Stimulated activated CD4-positive, alpha-beta T cell treated with anti-CD3 and anti-CD28 coated beads, Interleukin-1b, Interleukin-23, amount 100 ng/mL, for 1 hour (primary cell): ENCODE measurements at places on chromosomes 7 and 10.

DNA sequence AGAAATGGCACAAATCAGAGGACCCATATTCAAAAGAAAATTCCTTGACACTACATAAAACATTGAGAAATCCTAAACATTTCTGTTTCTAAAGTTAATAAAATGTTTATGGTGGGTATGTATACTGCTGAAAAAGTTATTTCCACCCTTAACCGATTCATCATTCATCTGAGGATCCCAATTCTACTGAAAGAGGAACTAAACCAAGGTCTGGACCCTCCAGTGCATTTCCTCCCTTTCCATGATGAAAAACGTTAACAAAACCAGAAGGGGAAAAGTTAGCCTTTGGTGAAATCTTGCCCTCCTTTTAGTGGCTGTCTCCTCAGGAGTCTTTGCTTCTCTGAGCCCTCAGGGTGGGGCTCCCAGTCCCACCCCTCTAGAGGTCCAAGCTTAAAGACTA is 144.5 kb upstream of the ASAH2 start:
- no peak for DNase-seq

DNA sequence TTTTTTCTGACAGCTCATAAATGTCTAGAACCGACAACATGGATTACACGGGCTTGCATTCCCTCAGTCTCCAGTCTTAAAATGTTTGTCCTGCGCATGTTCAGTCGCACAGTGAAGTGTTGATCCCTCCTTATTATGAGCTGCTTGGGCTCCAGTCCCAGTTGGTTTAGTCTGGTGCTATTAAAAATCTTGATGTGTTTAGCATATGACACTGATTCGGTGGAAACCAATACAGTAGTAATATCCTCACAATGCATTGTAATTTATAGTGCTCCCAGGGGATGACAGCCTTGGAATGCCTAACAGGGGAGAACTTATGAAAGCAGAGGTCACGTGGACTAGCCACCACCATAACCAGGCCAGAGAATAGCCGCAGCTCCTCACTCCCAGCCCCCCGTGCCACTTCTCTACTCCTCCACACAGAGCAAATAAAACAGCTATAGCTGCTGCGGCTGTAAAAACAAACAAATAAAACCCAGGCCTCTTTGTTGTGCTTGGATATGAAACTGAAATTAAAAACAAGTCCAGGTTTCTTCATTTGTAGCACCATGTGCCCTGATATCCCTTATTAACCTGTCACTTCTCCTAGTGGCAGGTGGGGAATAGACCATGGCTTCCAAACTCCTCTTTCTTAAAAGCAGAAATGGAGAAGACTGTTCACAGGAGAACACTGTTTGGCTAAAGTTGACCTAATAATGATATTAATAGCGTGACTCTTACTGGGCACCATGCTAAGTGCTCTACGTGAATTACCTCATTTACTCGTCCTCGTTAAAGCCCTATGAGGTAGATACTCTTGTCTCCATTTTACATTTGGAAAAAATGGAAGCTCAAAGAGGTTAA is 7.7 kb downstream of the DPCD start:
- no peak for DNase-seq

DNA sequence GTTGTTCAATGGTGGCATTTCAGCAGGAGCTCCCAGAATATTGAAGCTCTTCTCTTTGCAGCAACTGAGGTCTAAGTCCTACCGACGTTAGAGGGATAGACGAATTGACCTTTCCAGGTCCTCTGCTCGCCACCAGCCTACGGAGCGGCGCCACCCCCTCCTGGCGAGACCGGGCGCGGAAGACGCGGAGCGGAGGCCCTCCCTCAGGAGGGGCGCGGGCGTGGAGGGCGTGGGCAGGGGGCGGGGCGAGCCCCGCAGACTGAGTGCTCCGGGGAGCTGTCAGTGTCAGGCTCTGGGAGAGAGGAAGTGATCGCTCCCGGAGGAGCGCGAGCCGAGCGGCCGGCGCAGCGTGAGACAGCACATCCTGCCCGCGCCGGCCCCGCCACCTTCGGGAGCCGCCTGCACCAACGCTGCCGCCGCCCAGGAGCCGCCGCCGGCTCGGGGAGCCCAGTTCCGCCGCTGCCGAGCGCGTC is at the start of gene DYNC1I1:
Gene DYNC1I1 (plus strand): TSS at position 257 of the 473 bp plus-strand sequence. CDS start 32,176 bp downstream, outside the sequence.
- no peak for DNase-seq

GRCh38 chr10:33819206-33819605 is 484.7 kb upstream of the NRP1 start:
- DNase-seq: no peak

DNA sequence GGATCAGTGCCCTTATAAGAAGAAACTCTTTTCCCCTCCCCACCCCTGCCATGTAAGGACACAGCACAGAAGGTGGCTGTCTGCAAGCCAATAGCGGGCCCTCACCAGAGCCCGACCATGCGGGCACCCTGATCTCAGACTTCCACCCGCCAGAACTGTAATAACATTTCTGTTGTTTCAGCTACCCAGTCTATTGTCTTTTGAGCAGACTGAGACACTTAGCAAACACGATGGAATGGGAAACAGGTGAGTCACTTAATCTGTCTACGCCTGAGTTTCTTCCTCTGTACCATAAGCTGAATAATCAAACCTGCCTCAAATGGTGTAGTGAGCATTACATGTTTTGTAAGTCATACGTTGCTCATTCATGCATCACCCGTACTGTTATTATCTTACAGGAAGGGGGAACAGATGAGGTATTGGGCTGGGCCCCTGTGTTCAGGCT is 58.2 kb downstream of the STRA8 start:
- DNase-seq: no peak

DNA sequence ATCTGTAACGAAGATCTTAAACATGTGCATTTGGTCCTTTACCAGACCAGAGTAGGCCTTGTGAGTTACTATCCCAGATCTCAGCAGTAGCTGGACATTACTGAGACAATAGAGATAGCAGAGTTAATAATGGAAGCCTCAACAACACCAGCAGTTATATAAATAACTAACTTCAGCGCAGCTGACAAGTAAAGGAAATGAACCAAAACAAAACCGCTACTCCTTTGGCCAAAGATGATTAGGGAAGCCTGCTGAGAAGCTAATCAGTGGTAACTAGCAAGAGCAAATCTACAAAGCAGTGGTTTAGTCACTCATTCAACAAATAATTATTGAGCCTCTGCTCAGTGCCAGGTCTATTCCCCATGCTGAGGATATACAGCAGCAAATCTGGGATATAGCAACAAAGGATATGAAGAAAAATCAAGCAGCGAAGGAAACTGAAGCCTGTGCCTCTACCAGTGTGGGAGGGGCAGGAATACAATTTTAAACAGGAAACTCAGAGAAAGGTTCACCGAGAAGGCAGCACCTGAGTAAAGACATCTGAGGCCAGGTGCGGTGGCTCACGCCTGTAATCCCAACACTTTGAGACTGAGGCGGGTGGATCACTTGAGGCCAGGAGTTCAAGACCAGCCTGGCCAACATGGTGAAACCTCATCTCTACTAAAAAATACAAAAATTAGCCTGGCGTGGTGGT is 103.6 kb downstream of the ELMO1 start:
- no peak for DNase-seq

DNA sequence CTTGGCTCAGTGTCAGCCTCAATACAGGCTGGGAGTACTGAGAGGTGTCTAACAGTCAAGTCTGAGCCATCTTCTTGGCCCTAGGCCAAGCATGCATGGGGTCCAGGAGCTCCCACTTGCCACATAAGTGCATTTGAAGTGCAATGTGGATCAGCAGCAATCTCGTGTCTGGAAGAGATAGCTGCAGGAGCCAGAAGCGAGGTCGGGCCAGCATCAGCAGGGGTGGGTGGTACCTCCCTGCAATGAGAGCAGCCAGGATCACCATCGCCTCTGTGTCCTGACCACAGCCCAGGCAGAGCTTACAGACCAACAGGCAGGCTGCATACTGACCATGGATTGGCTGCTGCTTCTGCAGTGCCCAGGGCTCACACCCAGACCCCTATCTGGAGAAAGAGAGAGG is 83.0 kb upstream of the CXCL12 start:
- DNase-seq: no peak

- no peak for DNase-seq
These were observed 42.2 kb upstream of the MTPAP start for GRCh38 chr10:30391266-30391665.

- no peak for DNase-seq
These were observed 28.4 kb downstream of the PCDH15 start for GRCh38 chr10:54772468-54773122.

DNA sequence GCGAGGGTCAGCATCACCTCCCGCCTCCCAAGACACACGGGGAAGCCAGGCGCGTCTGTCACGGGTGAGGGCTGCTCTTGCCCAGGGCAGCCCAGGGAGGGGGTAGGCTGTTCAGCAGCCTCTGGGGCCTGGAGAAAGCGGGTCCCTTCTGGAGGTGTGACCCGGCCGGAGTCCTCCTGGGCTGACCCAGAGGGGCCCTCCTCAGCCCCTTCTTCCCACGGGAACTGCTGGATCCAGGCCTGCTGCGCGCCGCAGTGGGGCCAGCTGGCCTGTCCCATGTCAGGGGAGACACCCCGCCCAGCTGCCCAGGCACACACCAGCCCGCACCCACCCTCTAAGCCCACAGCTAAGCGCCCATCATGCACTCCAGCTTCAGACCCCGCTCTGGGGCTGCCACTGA is 41.8 kb downstream of the INSIG1 start:
- DNase-seq: no peak

DNA sequence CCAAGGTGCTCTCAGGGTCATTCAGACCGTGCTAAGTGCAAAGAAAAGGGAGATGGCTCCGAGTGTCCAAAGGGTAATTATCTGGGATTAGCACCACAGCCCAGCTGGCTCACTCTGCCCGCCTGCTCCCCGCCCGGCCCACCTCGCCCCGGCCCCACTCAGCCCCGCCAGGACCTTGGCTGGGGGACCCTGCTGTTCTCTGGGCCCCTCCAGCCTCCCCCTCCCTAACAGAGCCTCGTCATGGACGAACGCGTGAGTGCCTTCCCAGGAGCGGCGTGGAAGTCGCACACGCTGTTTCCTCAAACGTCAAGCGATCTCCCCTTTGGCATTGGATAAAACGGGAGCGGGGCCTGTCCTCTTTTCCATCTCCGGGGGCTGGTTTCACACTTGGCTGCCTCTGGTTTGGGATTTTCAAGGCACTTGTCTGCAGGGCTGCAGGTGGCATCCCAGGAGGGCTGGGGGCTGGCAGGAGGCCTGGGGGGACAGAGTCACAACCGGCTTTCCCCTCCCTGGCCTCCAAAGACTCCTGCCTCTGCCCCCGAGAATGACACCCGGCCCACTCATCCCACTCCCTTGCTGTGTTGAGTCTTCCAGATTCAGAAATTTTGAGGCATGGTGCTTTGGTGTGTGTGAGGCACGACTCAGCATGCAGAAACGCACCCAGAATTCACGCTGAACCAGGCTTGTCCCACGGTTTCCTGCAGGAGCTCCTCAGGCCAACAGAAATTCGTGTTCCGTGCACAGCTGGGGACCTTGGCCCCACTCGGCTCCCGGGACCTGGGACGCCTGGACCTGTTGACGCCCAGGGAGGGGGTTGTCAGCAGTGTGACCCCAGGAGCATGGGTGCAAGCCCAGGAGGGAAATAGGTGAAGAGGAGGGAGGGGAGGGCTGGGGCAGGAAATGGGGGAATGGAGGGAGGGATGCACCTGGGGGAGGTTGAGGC is 110.0 kb downstream of the PDGFA start:
- no peak for DNase-seq

- no peak for DNase-seq
These were observed 501.6 kb downstream of the GRID1 start for GRCh38 chr10:85864868-85865526.

- no peak for DNase-seq
These were observed 83.3 kb downstream of the ELMO1 start for GRCh38 chr7:37365405-37365804.

DNA sequence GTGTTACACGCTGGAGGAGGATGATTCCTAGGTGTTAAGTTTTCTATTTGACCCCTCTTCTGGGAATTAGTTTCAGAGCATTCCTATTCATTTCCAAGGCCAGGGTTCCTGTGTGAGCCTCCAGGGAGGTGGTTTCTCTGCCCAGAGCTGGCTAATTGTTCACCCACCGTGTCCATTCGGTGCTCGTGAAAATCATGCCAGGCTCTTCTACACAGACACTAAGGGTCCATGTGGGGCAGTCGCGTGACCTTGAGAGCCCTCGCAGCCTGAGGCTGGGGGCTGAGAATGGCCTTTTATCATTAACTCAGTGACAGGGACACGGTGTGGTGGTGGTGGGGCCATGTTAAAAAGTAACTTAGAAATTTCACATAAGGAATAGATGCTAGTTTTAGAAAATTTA is 83.7 kb downstream of the EMX2 start:
- no peak for DNase-seq

DNA sequence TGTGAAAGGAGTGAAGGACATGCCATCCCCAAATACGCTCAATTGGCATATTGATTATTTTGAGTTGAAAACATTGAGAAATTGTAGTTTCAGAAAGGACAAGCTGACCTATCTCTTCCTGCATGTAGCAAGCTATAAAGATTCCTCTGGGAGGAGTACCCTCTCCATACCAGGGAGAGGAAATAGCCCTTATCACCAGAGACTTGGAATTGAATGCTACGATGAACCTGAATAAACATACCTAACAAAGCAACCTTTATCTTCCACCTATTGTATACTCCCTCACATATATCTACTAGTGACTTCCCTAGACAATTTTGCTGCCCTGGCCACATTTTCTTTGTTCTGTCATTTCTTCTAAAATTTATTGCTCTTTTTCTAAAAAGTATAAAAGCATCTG is 150.2 kb upstream of the EEPD1 start:
- DNase-seq: no peak

GRCh38 chr10:82653244-82654155 is 778.5 kb downstream of the NRG3 start:
- DNase-seq: no peak

DNA sequence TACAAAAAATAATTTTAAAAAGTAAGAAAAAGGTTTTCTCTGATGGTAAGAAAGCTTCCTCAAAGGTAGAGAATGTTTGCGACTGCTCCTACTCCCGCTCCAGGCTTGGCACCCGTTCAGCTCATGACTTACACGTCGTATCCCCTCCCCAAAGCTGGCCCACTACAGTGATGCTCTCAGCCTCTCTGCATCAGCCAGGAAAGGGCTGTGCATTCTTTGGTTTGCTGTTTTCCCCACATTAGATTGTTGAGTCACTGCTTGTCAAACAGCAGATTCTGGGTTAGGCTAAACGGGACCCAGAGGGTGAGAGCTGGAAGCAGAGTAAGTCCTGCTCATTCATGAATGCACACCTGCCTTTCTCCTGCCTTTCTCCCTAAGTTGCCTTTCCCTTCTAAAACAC is 54.7 kb upstream of the NMT2 start:
- no peak for DNase-seq

DNA sequence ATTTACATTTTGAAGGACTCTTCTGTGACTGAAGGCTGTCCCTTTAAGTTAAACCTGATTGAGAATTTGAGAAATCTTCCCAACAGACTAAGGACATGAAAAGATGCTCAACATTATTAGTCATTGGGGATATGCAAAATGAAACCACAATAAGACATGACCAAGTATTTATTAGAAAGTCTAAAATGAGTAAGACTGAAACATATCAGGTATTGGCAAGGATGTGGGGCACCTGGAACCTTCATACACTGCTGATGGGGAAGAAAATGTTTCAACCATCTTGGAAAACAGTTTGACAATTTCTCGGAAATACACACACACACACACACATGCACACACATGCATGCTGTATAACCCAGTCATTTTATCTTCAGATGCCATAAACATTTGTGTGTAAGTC is 132.1 kb upstream of the CDK6 start:
- no peak for DNase-seq
